ENCODE measurements at places on chromosomes 12 and 14.

DNA sequence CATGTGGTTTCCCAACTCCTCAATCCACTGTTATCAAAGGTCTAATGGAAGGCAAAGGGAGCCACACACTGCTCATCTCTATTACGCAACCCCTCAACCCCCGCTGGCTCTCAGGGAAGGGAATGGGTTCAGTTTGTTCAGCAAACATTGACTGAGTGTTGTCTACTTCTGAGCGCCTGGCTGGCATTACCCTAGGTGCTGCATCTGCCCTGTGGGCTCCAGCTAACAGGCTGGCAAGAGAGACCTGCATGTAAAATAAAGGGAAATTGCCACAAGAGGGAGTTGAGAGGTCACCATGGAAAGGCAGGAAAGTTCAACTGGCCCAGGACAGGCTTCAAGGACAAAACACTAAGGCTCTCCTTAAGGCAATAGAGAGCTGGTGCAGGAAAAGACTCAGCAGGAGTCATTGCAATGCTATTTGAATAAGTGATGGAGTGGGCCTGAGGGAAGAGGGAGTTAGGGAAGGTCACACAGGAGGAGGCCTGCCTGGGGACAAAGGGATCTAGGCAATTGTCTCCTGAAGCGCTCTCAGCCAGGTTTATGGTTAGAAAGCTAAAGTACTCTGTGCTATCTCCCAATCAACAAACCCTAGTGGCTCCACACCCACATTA, 5.5 kb upstream of the ZNF740 start:
- DNase-seq: no peak

DNA sequence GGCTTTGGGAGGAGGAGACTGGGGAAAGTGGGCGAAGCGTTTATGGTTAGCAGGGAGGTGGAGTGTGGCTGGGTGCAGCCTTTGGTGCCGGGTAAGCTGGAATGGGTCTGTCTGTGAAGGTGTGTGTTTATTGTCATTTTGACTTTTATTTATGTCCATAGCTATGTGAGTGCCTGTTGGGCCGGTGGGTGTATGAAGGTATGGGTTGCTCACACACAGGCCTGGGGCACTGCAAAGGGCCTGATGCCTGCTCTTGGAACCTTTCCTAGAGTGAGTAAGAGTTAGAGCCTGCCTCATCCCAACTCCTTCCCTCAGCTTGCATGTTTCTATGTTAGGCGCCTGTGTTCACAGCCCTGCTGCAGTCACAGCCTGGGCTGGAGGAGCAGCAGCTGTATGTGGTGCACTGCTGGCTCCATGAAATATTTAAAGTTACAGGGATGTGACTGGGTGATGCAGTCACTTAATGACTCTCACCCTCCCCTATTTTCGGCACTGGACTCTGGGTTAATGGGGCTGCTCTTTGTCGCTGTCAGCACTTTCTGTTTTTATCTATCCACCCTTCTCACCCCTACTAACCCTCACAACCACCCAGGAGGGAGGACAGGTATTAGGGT, 2.6 kb upstream of the PPP1R1A start:
- no peak for DNase-seq

DNA sequence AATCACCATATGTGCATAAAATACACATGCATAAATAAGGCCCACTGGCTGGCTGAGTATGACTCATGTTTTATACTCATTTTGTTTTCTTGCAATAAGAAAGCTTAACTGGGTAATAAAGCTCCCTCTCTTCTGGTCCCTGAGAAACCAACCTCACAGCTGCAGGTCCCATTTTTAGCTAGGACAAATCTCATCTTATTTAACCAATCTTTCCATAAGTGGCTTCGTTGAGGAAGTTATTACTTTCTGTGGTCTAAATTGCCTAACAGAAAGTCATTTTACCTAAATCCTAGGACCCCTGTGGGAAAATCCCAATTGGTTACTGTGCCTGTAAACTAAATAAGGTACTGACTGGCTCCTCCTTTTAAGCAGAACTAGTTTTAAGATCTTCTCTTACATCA, 232.8 kb upstream of the FBXO33 start:
- no peak for DNase-seq

- no peak for DNase-seq
These were observed 27.4 kb downstream of the MMP17 start for GRCh38 chr12:131855521-131856142.

GRCh38 chr14:74409441-74409840, 16.6 kb downstream of the SYNDIG1L start:
- DNase-seq: no peak

DNA sequence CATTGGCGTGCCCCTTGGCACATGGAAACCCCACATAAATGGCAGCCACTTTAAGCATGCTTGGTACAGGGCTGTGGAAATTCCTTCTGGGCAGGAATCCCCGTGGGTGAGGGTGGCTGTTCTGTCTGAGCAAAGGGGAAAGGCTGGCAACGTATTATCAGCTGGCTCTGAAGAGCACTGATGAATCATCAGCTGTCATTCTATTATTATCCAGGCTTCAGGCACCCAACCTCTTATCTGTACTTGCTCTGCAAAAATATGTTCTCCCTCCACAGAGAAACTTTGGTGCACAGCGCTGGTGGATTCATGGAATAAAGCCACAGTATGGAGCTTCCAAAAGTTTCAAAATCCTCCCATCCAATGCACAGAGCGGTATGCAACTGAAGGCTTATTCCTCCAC, 167.1 kb downstream of the TBX5 start:
- no peak for DNase-seq

Measured in stimulated activated naive CD4-positive, alpha-beta T cell (primary cell).